ENCODE measurements at places on chromosomes 2 and 18.

GRCh38 chr2:196987649-196988364 is 61.3 kb upstream of the PGAP1 start:
- no peak for DNase-seq

DNA sequence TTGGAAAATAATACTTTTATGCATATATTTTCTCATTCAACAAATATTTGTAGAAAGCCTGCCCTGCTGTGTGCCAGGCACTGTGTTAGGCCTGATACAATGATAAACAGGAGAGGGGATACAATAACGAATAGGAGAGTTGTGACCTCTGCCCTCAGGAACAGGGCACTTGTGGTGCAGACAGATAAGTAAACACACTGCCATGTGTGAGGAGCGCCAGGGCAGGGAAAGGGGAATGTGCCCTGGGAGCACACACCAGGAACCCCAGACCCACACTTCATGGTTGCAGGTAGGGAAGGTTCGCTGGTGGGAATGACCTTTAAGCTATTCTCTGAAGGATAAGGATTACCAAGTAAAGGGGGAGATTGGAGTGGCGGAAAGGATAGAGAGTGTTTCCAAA is 42.2 kb upstream of the DSC1 start:
- DNase-seq: no peak

GRCh38 chr18:13513021-13513420 is 213.3 kb downstream of the FAM210A start:
- no peak for DNase-seq

- DNase-seq: no peak
These were observed 370.8 kb downstream of the OSR1 start for GRCh38 chr2:18987592-18988073.

DNA sequence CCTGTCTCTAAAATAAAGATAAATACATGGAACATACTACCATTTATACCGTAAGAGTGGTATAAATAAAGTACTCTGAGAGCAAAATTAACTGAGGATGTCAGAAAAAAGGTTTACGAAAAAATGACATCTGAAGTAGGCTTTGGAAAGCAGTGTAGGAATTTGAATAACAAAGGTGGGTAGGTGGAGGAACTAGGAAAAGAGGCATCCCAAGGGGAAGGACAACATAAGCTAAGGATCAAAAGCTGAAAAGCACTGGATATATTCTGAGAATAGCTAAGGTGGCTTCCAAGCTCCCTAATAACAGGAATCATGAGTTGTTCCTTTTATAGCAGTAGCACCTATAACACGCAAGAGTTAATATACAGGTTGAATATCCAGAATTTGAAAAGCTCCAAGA is 91.3 kb downstream of the BAZ2B start:
- DNase-seq: no peak

- no peak for DNase-seq
These were observed 51.6 kb downstream of the BMP10 start for GRCh38 chr2:68819556-68819955.

GRCh38 chr2:28343184-28343942 is 49.3 kb upstream of the FOSL2 start:
- no peak for DNase-seq

DNA sequence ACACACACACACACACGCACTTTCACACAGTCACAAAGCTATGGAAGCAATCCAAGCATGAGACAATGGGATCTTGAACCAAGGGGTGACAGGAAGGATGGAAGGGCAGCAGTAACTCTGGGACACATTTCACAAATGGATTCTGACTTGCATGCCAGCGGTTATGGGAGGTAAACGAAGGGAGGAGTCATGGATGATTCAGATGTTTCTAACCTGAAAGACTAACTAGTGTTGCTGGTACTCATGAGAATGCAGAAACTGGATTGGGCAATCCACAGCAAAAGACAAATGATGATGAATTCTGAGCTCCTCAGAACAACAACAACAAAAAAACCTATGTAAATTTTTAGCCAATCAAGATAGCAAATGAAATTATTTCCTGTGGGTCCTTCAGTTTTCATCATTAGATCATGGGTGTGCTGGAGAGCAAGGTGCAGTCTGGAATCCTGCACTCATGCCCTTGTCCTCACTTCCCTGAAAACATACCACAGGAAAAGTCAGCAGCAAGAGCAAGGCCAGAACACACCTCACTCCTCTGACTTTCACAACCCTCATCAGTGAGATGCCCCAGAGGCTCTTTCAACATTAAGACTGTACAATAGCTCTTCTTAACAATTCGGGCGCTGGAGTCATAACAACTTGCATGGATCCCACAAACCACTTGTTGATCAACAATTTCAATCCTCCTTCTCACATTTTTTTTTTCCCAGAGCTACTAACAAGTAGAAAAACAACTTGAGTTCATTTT is 32.6 kb downstream of the ABCA12 start:
- DNase-seq: no peak

- DNase-seq: no peak
These were observed 571 bp downstream of the EEF1B2 start for GRCh38 chr2:206160125-206160806.

All from stimulated activated CD4-positive, alpha-beta T cell treated with anti-CD3 and anti-CD28 coated beads, Interleukin-1b, Interleukin-23, amount 100 ng/mL, for 1 hour (primary cell).